ENCODE measurements at places on chromosomes 13 and 19. TPM values are rescaled to one million over a fixed set of nuclear protein-coding genes. Genes with fewer than 3 reads are reported as not detected.

- no peak for DNase-seq
These were observed 31.7 kb upstream of the PCDH8 start for GRCh38 chr13:52879950-52880741.

GRCh38 chr19:31527443-31527842, 178.2 kb upstream of the TSHZ3 start:
- no peak for DNase-seq

DNA sequence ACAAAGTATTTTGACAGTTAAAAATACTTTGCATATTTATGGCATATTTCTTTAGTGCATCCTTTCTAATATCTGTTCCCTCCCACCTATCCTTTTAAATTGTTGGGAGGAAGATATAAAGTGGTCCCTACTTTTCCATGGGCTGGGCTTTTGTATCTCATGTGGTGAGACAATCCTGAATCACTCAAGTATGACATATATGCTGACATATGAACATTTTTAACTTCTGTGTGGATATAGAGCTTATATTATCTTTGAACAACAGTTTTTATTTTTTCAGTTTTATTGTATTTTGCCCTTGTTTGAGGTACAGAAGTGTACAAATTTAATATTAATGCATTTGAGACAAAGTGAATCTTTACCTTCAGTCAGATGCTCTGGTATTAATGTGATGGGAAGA, 3.4 kb downstream of the ZMYM2 start:
- DNase-seq: no peak

DNA sequence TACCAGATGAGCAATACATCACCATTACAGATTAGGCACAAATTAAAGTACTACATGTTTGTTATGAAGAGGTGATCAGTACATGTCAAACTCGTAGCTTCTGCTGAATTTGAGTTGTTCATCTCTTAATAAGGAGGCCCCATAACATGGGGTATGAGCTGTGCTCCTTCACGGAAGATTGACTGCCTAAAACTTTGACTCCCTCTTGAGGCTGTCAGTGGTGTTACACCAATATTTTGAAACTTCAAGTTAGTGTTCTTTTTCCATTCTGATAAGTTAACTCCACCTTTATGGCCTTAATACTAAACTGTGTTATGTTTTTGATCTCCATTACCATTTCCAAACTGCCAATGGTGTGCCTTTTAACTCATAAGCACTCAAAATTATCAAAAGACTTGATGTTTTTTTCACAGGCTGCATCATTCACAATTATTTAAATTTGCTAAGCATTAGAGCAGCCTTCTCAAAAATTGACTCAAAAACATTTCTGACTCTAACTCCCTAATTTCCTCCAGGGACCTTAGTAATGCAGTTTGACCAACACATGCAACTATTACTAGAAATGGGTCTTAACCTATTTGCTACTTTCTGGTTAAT, 1591.5 kb downstream of the PCDH9 start:
- DNase-seq: no peak

DNA sequence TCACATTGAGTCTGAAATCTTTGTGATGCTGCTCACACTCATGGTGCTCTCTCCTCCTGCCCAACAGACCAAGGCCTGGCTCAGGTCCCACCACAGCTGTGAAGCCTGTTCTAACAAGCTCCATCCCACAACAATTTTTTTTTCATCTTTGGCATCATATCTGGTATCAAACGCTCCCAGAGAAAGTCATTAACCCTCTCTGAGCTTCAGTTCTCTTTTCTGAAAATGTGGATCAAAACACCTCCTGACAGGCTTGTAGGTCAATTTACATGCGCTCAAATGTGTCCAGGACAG, 224.4 kb downstream of the LACC1 start:
- DNase-seq: no peak

DNA sequence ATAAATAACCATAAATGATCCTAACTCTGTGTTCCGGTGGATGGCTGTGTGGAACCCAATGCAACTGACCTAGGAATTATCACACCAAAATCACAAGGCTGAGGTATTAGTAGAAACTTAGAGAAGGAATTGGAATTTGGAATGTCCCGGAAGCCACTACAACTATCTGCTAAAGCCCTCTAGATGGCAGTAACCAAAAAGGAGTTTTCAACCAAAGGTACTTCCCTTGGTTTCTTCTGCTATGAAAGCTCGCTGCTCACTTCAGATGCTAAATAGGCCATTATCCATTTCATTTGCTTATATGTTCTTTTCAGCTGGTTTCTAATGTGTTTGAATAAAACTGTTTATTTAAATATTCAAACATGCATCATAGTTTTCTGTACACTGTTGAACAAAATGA, 1589.1 kb upstream of the SPRY2 start:
- peak; percentile 5 for DNase-seq

DNA sequence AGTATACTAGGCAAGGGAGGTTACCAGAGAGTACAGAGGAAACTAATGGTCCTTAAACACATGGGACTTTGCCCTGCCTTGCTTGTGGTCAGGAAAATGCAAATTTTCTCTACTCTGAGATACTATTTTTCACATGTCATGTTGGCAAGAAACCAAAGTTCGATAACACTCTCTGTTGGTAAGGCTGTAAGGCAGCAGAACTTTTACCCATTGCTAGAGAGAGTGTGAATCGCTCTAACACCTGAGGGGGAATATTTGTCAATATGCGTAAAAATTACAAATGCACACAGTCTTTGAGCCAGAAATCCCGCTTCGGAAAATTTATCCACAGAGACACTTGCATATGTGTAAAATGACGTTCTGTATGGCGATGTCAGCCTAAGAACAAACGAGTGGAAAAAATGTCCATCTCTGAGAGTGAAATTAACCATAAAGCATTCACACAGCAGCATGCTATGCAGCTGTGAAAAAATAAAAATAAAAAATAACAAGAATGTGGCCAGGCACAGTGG, 9.5 kb upstream of the RFX1 start:
- DNase-seq: no peak

GRCh38 chr13:28530729-28531076, 35.8 kb upstream of the FLT1 start:
- peak; percentile 5 for DNase-seq

- no peak for DNase-seq
These were observed 280.0 kb downstream of the SHISA2 start for GRCh38 chr13:25771641-25772478.

DNA sequence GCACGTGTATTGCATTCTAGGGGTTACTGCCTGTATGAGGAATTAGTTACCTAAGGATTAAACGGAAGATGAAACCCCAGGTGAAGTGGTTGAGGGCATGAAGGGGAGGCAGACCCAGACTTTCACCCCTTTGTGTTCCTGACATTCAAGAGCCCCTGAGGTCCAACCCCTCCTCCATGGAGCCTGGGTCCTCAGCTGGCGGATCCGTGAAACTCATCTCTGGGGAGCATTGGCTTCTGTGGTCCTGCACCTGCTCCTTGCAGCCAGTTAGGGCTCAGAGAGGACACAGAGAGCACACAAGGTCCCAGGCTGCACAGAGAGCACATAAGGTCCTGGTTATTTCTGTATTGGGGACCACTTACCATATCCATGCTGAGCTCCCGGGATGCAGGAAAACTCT, 7.0 kb upstream of the LILRA1 start:
- no peak for DNase-seq

DNA sequence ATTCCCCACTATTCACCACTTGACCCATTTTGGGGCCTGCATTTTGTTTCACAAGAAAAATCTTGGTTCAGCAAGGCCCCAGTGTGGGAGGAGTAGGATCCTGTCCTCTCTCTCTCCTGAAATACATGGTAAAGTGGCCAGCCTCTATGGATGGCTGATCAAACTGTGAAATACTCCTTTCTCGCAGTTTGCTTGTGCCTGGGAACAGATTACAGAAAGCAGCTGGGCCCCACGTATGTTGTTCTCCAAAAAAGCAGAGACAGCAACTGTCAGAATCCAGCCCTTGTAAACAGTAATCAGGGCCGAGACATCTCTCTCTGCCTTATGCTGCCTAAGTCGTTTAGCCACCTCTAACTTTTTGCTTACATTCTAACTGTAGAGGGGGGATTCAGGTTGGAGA, 61.0 kb upstream of the RAP2A start:
- DNase-seq: no peak

GRCh38 chr19:34662919-34663318, 14.0 kb downstream of the SCGB2B2 start:
- no peak for DNase-seq

DNA sequence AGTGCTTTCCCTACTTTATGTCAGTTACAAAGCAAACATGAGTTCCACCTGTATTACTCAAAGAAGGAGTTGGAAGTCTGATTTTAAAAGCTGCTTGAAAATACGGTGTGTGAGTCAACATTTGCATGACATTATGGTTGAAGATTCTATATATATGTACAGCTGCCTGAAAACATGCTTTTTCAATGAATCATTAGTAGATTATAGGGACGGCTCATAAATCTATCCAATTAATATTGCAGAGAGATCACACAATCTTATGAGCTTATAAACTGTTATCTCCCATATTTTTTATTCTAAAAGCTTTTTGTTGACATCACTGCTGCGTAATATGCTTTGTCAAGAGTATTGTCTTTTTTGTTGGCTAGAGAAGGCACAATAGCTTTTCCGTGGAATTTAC, 873.8 kb downstream of the SLITRK6 start:
- no peak for DNase-seq

The ADGRE1 gene
- 0.09 TPM for polyA plus RNA-seq

The RNF113B gene
- polyA plus RNA-seq: 0.10 TPM

The GCDH gene
- polyA plus RNA-seq: 35.3 TPM

The GADD45GIP1 gene
- polyA plus RNA-seq: 47.0 TPM

The KLK4 gene
- polyA plus RNA-seq: not detected

The LGALS7 gene
- polyA plus RNA-seq: 0.41 TPM

Data from left renal cortex interstitium (tissue), 4 donors.